ENCODE measurements at places on chromosomes 4 and X. TPM values are rescaled to one million over a fixed set of nuclear protein-coding genes. Genes with fewer than 3 reads are reported as not detected.

DNA sequence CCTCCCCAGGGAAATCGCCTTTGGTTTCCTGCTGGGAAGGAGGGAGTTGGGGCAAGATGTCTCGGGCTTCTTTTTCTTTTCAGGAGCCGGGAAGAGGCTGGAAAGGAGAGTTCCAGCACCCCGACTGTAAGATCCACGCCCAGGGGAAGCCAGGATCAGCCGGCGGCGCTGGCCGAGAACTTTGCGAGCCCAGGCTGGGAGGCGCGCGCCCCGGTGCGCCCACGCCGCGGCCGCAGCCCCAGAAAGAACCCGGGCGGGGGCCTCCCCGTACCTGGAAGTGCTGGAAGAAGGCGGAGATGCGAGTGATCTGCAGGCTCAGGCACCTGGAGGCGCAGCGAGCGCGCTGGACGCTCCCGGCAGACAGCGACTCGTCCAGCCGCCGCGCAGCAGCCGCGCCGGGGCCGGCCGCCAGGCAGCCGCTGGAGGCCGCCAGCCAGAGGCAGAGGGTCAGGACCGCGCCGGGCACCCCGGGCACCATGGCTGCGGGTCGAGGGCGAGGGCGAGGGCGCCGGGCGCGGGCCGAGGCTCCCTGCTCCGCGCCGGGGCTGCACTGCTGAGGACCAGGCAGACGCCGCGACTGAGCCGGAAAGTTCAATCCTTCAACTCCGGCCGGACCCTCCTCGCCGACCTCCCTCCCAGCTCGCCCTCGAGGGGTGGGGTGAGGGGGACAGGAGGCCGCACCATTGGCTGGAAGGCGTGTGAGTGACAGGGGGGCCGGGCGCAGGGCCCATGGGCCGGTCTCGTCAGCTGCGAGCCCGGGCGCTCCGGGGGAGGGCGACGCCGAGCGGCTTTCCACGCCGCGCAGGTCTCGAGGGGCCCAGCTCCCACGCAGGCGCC lies at the start of gene ANOS1:
ANOS1 (minus strand) TSS at position 579 of the 837 bp plus-strand sequence; CDS start at position 478, 101 bp downstream.
- DNase-seq = peak; percentile 23

Gene PF4V1
- not detected for total RNA-seq

GRCh38 chr4:95742872-95743271 lies 97.0 kb upstream of the PDHA2 start:
- no peak for DNase-seq

DNA sequence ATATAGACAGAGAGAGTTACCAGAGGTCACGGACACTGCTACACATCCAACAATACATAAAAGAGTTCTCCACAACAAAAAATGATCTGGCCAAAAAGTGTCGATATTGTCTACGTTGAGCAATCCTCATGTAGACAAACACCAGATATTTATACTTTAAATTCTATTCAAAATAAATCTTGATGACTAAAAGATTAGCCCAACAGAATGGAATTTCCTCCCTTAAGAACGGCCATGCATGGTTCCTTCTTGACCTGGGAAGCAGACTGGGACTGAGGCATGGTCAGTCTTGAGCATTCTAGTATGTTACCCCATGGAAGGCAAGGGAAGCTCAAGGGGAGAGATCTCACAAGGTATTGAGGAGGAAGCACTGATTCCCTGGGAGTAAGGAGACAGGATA lies 43.5 kb downstream of the LHFPL1 start:
- DNase-seq = no peak

Gene FATE1
- not detected for total RNA-seq

DNA sequence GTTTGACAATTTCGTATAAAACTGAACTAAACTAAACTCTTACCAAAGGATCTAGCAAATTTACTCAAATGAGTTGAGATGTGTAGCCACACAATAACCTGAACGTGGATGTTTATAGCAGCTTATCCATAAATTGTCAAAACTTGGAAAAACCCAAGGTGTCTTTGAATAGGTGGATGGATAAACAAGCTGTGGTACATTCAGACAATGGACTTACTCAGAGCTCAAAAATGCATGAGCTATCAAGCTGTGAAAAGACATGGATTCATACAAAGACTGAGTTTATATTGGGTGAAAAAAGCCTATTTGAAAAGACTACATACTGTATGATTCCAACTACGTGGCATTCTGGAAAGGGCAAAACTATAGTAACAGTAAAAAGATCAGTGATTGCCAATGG lies 69.5 kb downstream of the LARP1B start:
- no peak for DNase-seq

- no peak for DNase-seq
These were observed 57.3 kb downstream of the SEPTIN11 start for GRCh38 chr4:77006753-77007353.
